ENCODE measurements at places on chromosomes 3 and 15.

- no peak for DNase-seq
Measured at GRCh38 chr3:34323517-34323916, 525.1 kb downstream of the PDCD6IP start.

GRCh38 chr15:60237446-60237845 is 160.3 kb downstream of the ANXA2 start:
- DNase-seq = no peak

- DNase-seq = no peak
Measured at GRCh38 chr3:54988838-54989630, 61.2 kb upstream of the LRTM1 start.

DNA sequence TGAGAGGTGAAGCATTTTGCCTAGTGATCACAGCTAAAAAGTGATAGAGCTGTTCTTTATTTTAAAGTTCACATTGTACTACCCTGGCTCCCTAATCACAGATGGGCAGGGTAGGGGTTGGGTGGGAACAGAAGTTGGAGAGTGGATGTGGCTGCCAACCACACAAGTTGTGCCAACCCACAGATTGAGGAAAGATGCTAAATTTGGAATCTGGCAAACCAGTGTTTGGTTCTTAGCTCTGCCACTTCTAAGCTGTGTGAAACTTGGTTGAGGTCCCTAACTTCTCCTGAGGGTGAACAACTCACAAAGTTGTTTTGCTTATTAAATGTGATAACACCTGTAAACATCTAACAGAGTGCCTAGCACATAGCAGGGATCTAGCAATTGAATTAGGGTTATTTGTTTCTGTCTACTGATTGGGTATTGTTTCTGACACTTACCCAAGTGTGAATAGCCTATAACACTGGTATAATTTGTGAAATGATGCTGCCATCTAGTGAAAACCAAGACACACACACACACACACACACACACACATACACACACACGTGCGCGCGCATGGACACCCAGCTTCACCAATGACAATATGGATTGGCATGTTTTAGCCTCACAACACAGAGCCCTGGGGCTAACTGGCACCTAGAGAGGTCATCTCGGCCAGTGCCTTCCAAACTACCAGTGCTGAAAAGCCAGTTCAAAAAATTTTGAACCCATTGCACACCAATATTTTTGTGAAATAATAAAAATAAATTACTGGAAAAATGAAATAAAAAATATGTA is 25.3 kb downstream of the ADGRG7 start:
- no peak for DNase-seq

- DNase-seq = no peak
Measured at GRCh38 chr15:39216816-39217215, 364.1 kb upstream of the THBS1 start.

- no peak for DNase-seq
Measured at GRCh38 chr3:53300826-53301225, 45.0 kb upstream of the TKT start.

DNA sequence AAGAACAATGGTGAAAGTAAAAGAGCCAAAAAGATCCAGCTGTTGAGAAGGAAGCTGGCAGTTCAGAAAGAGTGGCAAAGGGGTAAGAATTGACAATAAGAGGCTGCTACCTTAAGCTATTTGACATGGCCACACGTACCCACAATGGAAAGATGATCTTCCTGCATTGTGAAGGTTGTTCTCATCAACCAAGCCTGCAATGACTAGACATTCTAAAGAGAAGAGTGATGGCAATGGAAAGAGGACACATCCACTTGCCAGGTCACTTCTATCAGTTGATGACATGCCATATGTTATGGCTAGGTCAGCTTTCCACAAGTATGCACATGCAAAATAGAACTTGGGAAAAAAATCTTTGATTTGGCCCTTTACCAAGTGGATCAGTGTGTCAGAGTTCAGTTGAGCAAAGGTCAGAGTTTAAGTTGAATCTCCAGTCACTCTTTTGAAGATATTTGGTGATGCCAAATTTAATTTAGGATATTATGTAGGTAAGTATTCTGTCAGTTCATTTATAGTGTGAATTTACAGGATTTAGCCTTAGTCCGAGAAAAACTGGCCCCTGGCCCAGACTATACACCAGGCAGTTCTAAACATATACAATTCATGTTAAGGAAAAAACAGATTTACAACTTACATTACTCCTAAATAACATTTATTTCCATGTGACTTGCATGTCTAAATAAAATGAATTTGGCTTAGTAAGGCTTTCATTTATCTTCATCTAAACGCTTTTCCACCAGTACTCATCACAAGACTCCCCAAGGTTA is 104.9 kb upstream of the FLNB start:
- no peak for DNase-seq
